AG04449 (cell line): ENCODE measurements at places on chromosomes 5 and 9.

GRCh38 chr5:146945617-146946084, 67.1 kb upstream of the PPP2R2B start:
- DNase-seq, result no peak

DNA sequence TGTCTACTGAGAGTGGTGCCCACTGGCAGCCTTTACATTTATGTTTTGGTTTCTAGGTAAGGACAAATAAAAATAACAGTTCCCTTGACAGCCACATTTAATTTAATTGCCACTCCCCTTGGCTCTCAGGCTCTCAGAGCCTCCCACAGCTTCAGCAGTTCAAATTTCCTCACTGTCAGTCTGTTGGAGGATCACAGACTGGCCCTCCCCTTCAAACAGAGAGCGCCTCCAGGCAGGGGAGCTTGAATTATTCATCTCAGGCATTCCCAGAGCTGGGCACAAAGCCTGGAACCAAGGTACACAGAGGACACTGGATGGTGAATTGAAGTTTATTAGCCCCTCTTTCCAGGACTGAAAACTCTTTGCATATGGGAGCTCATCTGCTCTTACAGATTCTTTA, 407.7 kb downstream of the SPOCK1 start:
- DNase-seq, result no peak

DNA sequence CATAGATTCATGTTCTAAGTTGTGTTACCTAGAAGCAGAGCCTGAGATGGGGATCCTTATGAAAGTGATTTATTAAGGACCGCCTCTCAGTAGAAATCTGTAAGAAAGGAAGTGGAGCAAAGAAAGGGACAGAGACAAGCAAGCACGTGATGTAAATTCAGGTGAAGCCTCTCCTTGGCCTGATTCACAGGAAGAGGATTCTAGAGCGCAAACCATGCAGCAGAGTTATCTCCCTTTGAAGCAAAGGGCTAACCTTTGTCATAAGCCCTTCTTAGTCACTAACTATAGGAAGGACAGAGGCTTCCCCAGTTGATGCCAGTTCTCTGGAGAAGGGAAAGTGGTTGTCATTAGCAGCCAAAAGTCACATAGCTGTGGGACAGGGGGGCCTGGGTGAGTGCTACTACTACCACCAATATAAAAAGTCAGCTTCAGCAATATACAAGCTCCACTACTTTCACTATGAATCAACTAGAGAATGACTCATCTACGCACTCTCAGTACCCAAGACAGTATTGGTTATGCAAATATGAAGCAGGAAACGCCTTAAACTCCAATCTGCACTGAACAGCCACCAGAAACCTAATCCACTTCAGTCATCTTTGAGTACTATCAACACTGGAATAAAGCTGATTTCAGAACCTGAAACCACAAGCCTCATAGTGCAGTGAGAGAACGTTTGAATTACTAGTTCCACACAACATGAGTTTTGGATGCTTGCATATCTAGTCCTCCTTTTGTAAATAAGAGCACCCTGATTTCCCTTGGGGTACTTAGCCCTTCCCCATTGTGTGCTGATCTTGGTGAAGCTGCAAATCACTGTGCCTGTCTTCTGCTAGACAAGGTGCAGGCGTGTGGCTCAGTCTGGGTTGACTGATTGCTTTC, 162.7 kb downstream of the ZNF608 start:
- DNase-seq, result peak; percentile 60

DNA sequence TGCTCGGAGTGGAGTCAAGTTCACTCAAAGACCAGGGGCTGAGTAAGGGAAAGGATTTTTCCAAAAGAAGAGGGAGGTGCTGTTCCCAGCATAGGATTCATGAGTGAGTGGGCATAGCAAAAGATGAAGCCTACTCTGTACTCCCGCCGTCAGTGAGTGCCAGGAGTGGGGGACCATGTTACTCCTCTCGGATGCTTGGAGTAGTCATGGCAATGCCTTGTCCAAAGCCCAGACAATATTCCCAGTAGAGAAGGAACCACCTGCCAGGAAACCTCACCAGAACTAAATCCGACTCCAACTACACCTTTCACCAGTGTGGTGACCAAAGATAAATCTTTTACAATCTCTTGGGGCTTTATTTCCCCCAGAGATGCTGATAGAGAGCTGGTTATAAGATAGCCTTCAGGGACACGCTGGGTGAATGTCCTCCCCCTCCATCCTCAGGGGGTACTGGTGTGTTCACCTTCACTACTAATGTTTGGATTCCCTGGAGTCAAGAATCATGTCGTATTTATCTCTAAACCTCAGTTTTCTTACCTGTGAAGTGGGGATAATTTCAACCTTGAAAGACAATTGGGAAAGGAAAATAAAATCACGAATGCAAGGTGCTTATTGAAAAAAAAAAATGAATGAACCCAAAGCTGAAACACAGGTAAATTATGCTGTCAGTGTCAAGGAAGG, 165.2 kb downstream of the NSG2 start:
- no peak for DNase-seq

GRCh38 chr5:138275379-138275782, 960 bp upstream of the GFRA3 start:
- no peak for DNase-seq

- DNase-seq, result no peak
Observed at GRCh38 chr9:86512929-86513328, 158.7 kb upstream of the TUT7 start.

DNA sequence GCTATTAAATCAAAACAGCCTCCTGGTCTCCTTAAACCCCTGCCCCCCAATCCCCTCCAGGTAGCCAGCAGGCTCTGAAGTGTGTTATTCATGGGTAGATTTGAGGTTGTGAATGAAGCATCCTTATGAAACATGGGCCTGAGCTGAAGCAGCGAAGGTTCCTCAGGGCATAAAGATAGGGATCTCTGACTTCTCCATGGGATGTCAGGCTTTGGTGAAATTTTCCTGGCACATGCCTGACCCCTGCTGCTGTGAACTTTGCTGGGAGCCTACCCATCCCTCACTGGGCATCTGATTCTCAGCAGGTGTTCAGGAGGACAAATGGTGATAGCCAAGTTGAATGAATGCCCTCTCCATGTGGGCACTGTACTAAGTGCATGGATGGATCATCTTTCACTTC, 250.3 kb downstream of the ASTN2 start:
- DNase-seq, result no peak

- no peak for DNase-seq
Observed at GRCh38 chr9:115155037-115155436, 37.1 kb upstream of the TNC start.

DNA sequence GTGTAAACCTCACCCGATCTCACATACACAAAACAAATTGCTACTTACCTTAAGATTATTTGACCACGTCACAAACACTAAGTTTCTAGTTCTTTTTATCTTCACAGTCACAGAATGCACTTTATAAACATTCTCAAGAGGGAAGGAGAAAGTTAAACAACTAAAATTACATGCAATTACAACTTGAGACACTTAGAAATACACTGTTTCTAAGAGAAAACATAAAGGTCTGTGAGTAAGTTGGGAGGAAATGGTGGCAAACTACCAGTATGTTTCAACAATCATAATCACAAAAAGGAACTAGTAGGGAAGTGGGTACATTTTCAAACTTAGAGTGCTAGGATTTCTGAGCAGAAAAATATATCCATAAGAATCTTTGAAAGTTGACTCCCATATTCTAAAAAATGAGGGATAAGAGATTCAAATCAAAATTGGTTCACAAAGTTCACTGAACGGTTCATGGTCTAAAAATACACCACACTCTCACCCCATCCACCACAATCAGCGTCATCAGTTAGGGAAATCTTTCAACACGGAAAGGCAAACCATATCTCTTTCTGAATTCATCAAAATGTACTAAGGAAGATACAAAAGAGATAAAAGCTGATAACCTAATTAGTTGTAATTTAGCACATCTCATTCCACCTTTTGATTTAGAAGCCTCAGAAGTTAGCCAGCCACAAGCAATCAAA, 182.6 kb downstream of the BNC2 start:
- DNase-seq, result no peak

DNA sequence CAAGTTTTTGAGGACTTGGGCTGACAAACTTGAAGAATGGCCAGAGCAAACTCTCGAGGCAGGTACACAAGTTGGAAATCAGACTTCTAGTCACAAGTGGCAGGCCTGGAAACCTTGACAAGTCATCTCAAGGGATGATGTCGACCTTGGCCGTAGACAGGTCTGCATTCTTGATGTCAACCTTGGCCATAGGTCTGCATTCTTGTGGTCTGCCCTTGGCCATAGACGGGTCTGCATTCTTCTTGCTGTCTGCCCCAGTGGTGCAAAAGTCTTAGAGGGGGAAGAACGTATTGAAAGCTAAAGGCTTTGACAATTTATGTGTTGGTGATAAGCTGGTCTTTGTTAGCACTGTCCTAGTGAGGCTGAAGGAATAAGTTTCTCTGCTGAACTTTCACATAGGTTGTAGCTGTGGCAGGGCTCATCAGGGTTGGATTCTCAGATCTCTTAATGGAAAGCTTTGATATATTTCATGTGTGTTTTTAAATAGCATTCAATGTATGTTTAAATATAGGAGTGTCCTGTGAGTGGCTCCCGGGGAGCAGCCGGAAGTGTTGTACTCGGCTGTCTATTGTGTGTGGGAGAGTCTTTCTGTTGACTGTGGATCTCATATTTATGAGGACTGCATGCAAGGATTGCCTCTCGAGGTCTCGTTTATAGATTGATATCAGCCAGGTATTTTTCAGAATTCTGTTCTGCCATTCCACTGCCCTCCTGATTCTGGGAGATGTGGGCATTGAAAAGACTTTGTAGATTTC, 27.0 kb downstream of the SUB1 start:
- no peak for DNase-seq

DNA sequence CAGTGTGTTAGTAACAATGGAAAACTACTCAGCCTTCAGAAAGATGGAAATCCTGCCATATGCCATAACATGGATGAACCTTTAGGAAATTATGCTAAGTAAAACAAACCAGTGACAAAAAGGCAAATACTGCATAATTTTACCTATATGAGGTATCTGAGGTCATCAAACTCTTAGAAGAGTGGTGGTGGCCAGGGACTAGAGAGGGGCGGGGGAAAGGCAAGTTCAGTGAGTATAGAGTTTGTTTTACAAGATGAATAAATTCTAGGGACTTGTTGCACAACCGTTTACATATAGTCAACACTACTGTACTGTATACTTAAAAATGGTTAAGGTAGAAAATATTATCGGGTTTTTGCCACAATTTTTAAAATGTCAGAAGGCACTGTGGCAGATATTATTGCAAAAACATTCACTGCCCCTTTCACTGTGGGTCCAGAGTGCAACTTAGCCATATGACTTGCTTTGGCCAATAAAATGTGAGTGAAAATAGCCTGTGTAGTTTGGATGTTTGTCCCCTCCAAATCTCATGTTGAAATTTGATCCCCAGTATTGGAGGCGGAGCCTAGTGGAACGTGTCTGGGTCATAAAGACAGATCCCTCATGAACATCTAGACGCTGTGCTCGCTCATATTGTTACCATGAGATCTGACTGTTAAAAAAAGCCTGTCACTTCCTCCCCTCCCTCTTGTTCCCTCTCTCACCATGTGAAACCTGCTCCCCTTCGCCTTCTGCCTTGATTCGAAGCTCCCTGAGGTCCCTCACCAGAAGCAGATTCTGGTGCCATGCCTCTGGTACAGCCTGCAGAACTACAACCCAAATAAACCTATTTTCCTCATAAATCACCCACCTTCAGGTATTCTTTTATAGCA, 9.5 kb downstream of the ZNF367 start:
- DNase-seq, result no peak

DNA sequence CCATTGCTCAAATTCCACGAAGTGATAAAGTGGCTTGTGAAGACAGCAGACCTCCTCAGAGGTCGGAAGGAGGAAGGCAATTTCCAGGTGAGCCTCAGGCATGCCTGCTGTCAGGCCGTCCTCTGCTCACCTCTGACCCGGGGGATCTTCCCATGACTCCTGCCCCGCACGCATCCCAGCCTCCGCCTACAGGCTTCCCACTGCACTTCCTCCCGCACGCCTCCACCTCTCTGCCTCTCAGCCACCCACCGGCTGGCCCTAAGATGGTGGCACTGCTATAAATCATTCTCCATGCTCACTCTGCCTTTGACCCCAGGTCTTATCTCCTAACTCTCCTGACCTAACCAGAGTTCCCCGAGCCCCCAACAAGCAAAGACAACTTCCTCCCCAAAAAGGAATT, 49.4 kb upstream of the DNAH5 start:
- DNase-seq, result no peak

- no peak for DNase-seq
Observed at GRCh38 chr9:133035669-133036068, 4.9 kb downstream of the GTF3C5 start.

GRCh38 chr5:81717860-81718259, 33.0 kb downstream of the SSBP2 start:
- DNase-seq, result no peak

DNA sequence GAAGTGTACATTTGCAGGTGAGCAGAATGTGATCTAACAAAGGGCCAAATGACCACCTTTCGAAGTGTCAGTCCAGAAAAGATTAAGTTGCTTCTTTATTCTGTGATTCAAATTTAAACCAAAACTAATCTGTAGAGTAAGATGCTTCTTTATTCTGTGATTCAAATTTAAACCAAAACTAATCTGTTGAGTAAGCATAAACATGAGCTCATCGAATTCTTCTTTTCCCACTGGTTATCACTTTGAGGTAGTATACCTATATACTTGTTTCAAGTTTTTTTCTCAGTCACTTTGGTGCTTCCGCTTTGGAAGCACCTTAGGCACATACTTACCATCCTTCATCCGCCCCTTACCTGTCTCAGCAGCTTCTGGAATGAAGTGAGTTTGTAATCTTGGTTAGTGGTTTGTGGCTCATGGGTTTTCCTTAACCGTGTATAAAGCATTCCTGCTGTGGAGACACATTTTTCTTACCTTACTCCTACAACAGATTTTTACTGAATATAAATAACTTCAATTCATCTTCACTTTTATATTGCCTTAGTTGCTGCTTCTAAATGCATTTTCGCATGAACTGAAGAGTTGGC, 40.7 kb upstream of the CTXN3 start:
- DNase-seq, result no peak

GRCh38 chr9:23841304-23841703, 15.3 kb upstream of the ELAVL2 start:
- no peak for DNase-seq
